HT1080 (cell line): ENCODE measurements at places on chromosomes 5 and 9.

GRCh38 chr5:72390836-72391235 lies 70.7 kb downstream of the PTCD2 start:
- DNase-seq = peak; percentile 18

DNA sequence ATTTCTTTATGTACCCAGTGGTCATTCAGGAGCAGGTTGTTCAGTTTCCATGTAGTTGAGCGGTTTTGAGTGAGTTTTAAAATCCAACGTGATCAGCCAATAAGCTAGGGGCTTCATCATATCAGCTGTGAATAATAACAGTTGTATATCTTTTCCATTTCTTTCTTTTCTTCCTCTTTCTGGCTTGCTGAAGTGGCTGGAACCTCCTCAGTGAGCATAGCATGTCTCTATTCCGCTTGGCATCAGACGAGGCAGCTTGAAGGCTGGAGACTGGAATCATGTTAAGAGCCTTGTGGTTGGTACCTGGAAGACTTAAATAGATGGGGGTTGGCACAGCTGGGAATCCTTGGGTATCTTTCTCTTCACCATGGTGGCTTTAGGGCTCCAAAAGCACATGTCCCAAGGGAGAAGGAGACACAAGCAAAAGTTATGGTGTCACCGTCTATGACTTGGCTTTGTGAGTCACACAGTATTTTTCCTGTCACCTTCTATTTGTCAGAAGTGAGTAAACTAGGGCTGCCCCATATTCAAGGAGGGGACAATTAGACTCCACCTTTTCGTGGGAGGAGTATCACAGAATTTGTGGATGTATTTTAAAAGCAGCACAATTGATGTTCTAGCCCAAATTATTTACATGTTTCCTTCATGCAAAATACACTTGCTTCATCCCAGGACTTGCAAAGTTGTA lies 38.0 kb upstream of the RETREG1 start:
- DNase-seq = peak; percentile 34

- no peak for DNase-seq
Measured at GRCh38 chr5:96402500-96402899, 30.5 kb downstream of the PCSK1 start.

- no peak for DNase-seq
Measured at GRCh38 chr5:115541611-115542010, 3.0 kb downstream of the FEM1C start.

DNA sequence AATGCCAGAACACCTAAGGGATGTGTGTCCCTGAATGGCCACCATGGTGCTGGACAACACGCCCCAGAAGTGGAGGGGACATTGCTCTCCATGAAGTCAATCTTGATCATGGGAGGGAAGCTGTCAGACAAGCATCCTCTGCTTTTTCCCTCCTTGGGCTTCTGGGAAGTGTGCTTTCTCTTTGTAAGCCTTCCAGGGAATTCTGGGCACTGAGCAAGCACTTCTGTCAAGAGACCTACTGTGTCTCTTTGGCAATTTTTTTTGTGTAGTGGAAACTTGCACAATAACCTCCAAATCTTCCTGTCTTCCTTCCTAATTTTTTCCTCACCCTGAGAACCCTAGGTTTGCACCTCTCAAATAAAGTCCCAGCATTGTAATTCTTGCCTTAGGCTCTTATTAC lies 132.0 kb downstream of the SEC61B start:
- no peak for DNase-seq

DNA sequence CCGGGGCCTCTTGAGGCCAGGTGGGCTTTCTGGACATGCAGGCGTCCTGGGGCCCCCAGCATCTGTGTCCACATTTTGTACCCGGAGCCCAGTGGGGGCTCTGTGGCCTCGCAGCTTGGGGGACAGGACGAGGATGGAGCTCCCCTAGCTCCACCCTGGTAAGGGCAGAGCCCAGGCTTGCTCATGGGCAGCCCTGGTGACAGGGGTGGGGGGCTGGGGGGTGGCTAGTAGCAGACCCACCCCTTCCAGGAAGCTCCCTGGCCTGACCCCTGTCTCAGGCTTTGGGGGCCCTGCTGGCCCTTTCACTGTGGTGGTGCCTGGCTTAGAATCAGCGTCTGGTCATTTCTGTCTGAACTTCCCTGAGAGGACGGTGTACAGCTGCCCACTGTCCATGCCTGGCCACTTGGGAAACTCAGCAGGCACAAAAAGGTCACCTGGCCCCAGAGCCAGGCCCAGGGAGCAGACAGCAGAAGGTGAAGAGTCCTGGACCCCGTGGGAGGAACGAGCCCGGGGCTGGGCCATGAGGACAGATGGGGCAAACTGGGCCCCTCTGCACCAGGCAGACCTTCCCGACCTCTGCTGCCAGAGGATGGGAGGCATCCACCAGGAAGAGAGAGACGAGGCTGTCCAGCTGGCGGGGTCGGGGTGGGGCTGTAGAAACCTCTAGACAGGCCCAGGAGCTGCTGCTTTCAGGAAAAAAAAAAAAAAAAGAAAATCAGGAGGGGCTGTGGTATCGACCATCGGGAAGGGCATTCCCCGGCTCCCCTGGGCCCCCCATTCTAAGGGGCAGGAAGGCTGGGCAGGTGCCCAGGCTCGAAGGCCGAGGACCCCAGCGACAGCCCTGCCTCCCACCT lies 52.8 kb downstream of the EXD3 start:
- DNase-seq = no peak

DNA sequence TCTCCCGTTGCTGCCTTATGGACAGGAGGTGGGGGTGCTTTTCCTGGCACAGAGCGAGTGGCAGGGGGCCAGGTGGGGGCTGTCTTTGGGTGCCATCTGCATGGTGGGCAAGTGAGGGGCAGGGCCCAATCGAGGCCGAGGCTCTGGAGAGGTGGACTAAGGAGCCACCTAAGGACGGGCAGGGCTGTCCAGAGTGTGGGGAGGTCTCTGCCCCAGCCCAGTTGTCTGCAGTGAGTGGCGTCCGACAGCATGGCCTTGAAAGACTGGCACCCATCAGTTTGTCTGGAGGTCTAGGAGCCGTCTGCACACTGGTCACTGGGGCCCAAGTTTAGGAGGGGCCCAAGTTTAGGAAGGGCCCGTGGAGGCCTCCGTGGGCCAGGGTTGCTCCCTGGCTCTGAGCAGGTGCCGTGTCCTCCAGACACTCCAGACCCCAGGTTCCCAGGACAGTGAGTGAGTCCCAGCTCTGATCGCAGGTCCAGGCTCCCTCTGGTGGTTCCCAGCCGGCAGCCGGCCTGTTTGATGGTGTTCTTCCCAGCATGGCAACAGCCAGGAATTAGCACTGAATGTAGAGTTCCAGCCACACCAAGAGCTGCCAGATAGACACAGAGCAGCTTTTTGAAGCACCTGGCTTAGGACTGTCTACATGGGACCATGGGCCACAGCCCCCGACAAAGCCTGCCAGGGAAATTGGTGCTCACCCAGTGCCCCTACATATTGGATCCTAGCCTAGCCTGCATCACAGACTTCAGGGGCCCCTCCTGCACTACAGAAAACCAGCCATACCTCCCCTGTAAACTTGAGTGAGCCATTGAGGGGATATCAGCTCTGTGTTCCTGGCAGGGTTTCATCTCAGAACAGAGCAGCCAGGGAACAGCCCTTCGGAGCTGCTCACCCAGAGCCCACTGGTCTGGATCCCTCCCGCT lies 120.9 kb downstream of the WNK2 start:
- DNase-seq = peak; percentile 45
